ENCODE measurements at places on chromosomes 1 and 21.

DNA sequence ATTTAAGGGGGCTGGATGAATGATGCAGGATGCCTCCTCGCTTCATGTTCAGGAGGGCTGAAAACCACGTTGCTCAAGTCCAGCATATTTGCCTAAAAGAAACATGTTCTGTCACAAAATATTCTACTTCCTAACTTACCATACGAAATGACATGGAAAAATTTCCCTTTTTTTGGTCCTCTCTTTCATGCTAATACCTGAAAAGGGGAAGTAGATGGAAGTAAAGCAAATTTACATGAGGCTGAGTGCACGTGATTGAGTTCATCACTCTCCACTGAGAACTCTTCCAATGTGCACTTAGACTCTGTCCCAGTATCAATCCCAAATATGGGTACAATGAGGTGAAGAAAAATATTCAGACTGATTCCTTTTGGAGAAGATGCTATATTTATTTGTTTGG is 23.0 kb downstream of the XCL2 start:
- DNase-seq, result no peak

DNA sequence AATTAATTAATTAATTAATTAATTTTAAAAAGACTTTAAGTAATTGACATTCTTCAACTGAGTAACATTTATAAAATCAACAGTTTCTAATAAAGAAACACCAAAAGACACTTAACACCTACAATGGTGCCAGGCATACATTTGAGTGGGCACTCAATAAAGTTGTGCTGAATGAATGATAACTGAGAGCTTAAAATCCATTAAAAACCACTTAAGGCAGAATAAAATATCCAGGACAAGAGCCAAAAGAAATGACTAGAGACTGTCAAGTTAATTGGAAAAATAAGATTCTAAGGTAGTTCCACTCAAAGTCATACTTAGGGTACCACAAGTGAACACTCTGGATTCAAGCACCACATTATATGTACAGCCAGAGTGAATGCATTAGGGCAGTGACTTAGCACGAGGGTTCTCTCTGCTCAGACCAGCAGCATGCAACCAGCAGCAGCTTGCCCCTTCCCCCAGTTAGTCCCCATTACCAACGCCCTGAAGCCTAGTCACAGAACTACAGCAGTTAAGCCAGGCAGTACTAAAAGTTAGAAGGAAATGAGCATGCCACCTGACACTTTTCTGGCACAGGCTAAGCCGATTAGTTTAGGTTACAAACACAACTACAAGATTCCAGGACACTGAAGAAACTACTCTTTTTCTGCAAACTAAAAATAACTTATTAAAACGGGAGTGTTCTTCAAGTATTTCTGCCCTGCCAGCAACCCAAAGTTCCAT is 46.5 kb downstream of the LUZP1 start:
- no peak for DNase-seq

GRCh38 chr1:150259217-150259616 is 1.6 kb downstream of the CA14 start:
- no peak for DNase-seq

- no peak for DNase-seq
These were observed 13.5 kb upstream of the ADAMTSL4 start for GRCh38 chr1:150535511-150536287.

GRCh38 chr1:147246910-147247655 is 4.6 kb downstream of the CHD1L start:
- no peak for DNase-seq

DNA sequence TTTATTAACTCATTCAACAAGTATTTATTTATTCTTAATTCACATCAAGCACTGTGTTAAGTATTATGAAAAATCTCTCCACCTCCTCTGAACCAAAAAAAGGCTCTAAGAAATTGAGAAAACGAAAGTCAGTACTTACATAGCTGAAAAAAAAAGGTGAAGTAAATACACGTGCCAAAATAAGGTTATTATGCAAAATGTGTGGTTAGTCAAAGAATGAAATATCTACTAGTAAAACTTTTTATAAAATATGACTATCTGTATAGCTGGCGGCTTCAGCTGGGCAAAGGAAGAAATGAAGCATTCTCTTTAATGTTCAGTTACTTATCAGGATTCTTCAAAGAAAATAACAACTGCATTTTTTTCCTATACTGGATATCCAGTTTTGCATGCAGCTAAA is 35.5 kb upstream of the ASPM start:
- DNase-seq, result no peak

DNA sequence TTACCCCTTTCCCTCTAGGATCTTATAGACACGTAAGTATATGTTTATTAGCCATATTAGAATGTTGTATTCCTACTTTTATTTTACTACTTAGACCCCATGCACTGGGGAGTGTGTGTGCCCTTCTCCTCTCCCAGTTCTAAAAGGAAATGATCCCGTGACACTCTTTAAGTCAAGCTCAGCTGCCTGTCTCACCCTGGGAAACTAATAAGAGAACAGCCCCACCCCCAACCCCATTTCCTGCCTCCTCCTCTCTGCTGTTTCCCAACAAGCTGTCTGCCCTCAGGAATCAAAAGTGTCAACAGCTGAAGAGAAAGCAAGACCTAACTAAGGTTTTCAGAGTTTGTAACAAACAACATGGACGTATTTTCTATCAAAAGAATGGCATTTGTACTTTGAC is 92.6 kb upstream of the VAV3 start:
- no peak for DNase-seq

- no peak for DNase-seq
These were observed 111.9 kb downstream of the ZBTB18 start for GRCh38 chr1:244162786-244163530.

- DNase-seq, result no peak
These were observed 27.3 kb upstream of the THEM4 start for GRCh38 chr1:151936653-151937052.

GRCh38 chr1:190615818-190616217 is 138.2 kb upstream of the BRINP3 start:
- no peak for DNase-seq

- no peak for DNase-seq
These were observed 93.7 kb downstream of the CTH start for GRCh38 chr1:70504821-70505193.

- no peak for DNase-seq
These were observed 19.4 kb downstream of the SLC26A9 start for GRCh38 chr1:205923651-205924459.

- no peak for DNase-seq
These were observed 22.9 kb downstream of the CITED4 start for GRCh38 chr1:40838980-40839942.

DNA sequence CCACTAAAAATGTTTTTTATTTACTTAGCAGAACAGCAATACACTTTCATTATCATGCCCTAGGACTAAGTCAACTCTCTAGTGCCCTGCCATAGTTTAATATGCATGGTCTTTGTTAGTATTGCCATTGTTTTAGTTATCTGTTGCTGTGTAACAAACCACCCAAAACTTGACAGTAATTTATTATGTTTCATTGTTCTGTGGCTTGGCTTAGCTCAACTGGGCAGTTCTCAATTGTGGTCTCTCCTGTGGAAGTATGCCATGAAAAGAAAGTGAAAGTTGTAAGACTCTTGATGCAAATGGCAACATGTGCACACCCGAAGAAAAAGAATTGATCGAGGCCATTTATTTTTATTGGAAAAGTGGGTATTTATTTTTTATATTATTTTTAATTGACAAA is 206.3 kb upstream of the KCTD3 start:
- DNase-seq, result no peak

DNA sequence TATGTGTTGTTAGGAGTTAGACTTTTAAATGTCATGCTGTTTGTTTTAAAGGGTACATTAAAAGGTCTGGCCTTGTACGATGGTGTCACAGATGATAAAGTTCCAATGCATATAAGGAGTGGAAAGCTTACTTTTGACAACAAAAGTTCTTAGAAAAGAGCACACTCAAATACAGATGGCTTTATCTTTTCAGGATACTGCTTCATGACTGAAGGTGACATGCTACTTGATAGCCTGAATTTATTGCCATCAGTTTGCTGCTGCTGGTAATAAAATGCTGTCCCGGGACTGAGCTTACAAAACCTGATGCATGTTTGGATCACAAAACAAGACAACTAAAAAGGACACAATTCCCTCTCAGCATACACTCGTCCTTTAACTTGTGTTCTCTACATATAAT is 84.9 kb downstream of the TTC3 start:
- no peak for DNase-seq

DNA sequence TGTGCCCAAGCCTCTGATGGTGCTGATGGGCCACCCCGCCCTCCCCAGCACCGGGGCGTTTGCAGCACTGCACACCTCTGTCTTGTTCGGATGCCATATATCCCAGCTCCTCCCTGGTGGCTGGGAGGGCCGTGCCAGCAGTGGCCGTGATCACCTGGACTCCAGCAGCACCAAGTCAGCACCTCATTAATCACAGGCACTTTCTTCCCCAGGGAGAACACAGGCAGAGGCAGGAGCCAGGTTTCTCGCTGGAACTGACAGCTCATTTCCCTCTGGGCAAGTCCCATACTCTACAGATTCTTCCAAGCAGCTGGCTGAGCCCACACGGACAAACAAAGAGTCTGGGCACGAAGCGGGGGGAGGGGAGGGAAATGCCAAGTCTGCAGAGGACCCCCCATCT is 141.7 kb upstream of the EDN2 start:
- no peak for DNase-seq

DNA sequence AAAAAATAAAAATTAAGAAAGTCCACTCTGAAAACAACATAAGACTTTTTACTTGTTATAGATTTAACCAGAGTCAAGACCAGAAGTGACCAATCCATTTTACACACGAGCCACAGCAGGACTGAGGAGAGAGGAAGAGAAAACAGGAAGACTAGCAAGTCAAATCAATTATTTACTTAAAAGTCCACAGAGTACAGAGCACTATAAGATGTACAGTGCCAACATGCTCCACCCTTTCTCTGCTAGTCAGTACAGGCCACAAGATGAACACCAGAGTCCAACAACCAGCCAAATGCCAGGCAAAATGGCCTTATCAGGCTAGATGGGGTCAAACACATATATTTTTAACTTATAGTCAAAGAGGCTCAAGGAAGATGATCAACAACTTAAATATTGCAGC is 19.5 kb downstream of the LUZP1 start:
- no peak for DNase-seq

- DNase-seq, result no peak
These were observed 145.5 kb upstream of the FGGY start for GRCh38 chr1:59151387-59151761.

- DNase-seq, result no peak
These were observed 124.6 kb downstream of the HLCS start for GRCh38 chr21:36841866-36842265.

GRCh38 chr1:63148825-63149645 is 173.3 kb upstream of the FOXD3 start:
- DNase-seq, result no peak

GRCh38 chr21:24945910-24946309 is 661.4 kb downstream of the MRPL39 start:
- no peak for DNase-seq

DNA sequence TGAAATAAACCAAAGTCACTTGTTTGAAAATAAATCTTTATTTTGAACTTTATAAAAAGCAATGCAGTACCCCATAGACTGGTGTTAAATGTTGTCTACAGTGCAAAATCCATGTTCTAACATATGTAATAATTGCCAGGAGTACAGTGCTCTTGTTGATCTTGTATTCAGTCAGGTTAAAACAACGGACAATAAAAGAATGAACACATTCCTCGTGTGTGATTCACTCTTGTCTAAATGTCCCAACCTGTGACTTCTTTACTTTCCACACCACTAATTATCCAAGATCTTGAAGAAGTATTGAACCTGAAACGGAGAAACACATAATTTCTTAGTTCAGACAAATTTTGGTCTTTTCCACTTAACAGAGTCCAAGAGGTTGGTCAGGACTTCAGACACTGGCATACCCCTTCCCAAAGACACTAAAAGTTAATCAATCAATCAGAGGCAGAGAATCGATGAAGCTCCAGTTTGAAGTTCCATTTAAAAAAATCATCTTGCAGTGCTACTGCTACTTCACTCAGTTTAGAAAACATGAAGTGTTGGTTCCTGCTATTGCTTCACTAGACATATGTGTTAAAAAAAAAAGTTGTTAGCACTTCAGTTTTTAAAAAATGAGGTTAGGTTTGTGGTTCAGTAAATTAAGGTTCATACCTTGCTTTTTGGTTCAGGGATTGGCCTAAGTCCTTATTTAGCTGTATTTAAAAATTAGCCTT is 26.2 kb downstream of the ATP1B1 start:
- DNase-seq, result no peak

DNA sequence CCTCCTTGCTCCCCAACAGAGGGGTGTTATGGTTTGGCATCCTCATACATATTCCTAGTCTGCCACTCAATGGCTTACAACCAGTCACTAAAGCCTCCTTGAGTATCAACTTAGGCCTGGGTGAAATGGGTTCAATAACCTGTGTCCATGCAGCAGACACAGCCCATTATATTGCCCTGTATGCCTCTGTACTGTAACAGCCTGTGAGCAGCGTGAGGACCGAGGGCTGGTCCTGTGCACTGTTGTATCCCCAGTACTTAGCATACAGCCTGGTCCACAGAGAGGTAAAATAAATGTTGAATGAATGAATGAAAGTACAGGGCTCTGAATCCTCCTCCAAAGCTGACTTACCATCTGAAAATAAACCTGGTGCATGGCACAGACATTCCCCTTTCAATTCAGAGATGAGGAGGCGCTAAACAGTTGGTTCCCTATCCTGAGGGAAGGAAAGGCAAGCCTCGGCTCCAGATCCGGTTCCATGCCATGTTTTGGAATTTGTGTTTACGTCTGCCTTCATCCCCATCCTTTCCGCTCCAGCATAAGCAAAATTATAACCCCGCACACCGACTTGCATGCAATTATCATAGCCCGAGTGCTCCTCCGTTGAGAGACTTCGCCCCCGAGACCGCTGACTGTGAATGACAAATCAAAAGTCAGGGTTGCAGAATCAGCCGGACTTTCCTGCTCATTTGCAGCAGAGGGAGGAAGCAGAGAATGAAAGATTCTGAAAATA is 45.0 kb upstream of the DNAJC6 start:
- DNase-seq, result no peak

GRCh38 chr1:111234258-111234657 is 6.7 kb downstream of the CHI3L2 start:
- DNase-seq, result no peak

DNA sequence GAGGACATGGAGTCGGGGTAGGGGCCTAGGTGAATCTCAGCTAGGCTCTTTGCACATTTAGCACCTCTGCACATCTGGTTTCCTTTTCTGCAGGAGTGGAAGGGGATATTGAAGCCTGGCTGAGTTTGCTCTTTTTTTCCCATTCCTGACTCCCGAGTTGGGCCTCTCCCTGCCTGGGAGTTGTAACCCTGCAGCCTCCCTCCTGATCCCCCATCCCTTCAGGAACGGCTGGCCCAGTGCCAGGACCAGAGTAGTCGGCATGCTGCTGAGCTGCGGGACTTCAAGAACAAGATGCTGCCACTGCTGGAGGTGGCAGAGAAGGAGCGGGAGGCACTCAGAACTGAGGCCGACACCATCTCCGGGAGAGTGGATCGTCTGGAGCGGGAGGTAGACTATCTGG is 836 bp downstream of the OLFML3 start:
- DNase-seq, result no peak
